Kidney (tissue), 22 donors: ENCODE measurements at places on chromosomes 5 and 9. TPM values are rescaled to one million over a fixed set of nuclear protein-coding genes. Genes with fewer than 3 reads are reported as not detected.

GRCh38 chr9:98218562-98219363 is 26.3 kb upstream of the CORO2A start:
- no peaks in the 10 kb centered on the region for H3K36me3 ChIP-seq
- no peaks in the 10 kb centered on the region for H3K27me3 ChIP-seq
- DNase-seq, result no peak
- H3K27ac ChIP-seq, result no peak overlapping the region
- no peak overlapping the region for H3K4me3 ChIP-seq

GRCh38 chr9:3028535-3028934 is 184.6 kb upstream of the PUM3 start:
- H3K4me3 ChIP-seq, result no peak overlapping the region
- no peaks in the 10 kb centered on the region for H3K4me1 ChIP-seq
- H3K27ac ChIP-seq, result no peak overlapping the region
- H3K27me3 ChIP-seq, result no peaks in the 10 kb centered on the region
- no peaks in the 10 kb centered on the region for H3K36me3 ChIP-seq

SPINK4 gene
- total RNA-seq, result not detected

IL5 gene
- not detected for total RNA-seq

DNA sequence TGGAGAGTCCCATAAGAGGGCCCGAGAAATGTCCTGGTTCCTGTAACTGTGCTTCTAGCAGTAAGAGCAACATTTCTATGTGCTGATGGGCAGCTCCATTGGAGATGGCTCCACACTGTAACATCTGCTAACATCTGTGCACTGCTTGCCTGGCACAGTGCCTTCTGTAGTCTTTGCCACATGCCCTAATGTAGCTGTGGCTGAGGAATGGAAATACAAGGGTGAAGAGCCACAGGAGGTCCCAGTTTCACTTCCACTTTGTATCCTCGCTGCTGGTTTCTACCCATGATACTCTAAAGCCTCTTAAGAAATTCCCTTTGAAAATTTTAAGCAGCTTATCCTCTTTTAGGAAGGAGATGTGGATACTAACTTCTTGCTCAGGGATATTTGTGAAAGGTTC is 97.4 kb downstream of the HOMER1 start:
- no peaks in the 10 kb centered on the region for H3K4me1 ChIP-seq
- DNase-seq, result no peak
- H3K27ac ChIP-seq, result no peak overlapping the region
- H3K4me3 ChIP-seq, result no peak overlapping the region
- H3K27me3 ChIP-seq, result no peaks in the 10 kb centered on the region

CD74 gene
- total RNA-seq, result 2,003 TPM
